ENCODE measurements at places on chromosomes 12 and 14. TPM values are rescaled to one million over a fixed set of nuclear protein-coding genes. Genes with fewer than 3 reads are reported as not detected.

Gene CLEC2A
- total RNA-seq: not detected

Gene RASAL1
- total RNA-seq: not detected

Gene KCNC2
- not detected for total RNA-seq

Gene OLR1
- total RNA-seq: 1.6 TPM

Gene EML5
- 0.75 TPM for total RNA-seq

DNA sequence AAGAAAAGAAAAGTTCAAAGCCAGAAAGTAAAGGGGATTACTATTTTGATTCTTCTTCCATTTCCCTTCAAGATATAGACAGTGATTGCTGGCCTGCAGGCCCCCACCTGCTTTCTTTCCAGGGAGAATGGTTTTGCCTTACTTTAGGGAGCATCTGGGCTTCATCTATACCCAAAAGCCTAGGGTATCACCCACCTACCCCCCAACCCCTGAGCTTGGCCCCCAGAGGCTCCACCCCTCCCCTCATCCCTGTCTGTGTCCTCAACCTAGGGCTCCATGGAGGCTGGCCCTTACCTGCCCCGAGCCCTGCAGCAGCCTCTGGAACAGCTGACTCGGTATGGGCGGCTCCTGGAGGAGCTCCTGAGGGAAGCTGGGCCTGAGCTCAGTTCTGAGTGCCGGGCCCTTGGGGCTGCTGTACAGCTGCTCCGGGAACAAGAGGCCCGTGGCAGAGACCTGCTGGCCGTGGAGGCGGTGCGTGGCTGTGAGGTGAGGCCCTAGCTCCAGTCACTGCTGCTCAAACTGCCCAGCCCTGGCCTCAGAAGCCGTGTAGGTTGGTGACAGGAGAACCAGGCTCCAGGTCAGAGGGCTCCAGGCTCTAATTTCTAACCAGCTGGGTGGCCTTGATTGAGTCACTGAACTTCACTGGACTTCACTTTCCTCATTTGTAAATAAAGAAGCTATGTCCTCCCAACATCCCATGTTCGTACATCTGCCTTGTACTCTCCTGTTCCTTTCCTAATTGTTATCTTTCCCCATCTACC, 13.6 kb downstream of the ARHGEF40 start:
- no peak for DNase-seq
- H3K27me3 ChIP-seq: no peaks in the 10 kb centered on the region
- peaks cover 78% of the 10 kb centered on the region for H3K36me3 ChIP-seq
- H3K27ac ChIP-seq: no peak overlapping the region
- peaks cover 13% of the 10 kb centered on the region for H3K4me1 ChIP-seq
- H3K4me3 ChIP-seq: no peak overlapping the region

GRCh38 chr14:95891742-95892141, 15.1 kb downstream of the TUNAR start:
- H3K4me3 ChIP-seq: no peak overlapping the region
- H3K27ac ChIP-seq: no peak overlapping the region
- H3K27me3 ChIP-seq: no peaks in the 10 kb centered on the region
- no peaks in the 10 kb centered on the region for H3K4me1 ChIP-seq

DNA sequence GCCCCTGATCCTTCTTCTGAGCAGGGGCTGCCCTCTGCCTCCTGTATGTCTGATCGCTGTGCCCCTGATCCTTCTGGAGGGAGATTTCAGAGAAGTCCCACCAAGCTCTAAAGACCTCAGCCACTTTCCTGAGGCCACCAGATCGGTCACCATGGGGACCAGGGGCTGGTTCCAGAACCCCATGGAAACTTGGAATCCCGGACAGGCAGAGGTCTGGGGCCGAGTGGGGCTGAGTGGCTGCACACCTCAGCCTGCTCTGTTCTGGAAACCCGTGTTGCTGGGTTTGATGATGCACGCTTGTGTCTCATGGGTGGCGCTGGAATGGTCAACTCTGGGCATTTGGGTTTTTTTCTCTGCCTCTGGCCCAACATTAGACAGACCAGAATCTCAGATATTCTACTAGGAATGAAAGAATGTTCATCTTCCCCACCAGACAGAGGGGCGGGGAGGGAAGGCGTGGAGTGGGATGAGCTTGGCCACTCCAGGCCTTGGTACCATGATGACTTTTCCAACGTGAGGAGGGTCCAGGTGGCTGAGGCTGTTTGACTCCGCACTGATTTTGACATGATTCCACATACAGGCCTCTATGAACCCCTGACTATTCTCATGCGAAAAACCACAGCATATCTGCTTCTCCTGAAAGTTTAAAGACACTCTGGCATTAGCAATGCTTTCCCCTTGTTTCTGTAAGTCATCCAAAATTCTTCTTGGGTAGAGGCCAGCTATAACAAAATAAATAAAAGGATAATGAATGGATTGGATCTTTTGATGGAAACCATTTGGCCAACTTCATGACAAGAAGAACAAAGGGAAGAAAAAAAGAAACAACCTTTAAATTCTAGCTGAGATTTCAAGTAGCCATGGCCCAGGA, 114.5 kb downstream of the ADGRD1 start:
- DNase-seq: no peak
- peaks cover 14% of the 10 kb centered on the region for H3K36me3 ChIP-seq
- peaks cover 41% of the 10 kb centered on the region for H3K4me1 ChIP-seq
- H3K4me3 ChIP-seq: no peak overlapping the region

GRCh38 chr12:55017416-55017925, 2.3 kb upstream of the NEUROD4 start:
- no peak overlapping the region for H3K27ac ChIP-seq
- H3K27me3 ChIP-seq: no peaks in the 10 kb centered on the region
- H3K36me3 ChIP-seq: no peaks in the 10 kb centered on the region
- no peak for DNase-seq
- H3K4me1 ChIP-seq: no peaks in the 10 kb centered on the region
- H3K4me3 ChIP-seq: no peak overlapping the region

DNA sequence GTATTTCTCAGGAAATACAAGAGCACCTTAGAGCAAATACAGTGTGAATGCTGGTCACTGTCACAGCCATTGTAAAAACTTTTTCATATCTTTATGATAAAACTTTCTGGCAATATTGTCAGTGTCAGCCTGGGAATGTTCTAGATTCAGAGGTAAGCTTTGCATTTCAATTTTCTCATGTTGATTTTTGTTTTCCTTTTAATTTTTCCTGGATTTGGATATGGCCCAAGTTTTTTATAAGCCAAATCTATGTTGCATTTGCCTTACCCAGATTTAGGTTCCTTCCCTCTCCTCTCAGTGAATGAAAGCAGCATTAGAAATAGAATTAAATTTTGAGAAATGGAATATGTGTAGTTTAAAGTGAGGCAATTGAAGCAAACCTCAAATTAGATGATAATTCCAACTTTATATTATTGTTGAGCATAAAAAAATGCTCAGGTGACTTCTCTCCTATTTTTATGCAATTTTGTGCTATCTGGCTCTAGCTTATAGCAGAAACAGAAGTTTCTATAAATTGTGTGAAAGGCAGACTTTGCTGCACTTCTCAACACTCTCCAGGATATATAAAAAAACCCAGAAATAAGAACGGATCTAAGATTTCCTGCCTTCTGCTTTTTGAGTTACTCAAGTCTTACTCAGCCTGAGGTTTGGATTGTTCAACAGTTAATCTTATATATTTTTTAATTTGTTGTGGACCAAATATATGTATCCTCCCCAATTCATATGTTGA, 368.2 kb upstream of the PRICKLE1 start:
- no peak overlapping the region for H3K4me3 ChIP-seq
- no peak overlapping the region for H3K27ac ChIP-seq
- no peaks in the 10 kb centered on the region for H3K4me1 ChIP-seq
- no peaks in the 10 kb centered on the region for H3K36me3 ChIP-seq
- no peaks in the 10 kb centered on the region for H3K27me3 ChIP-seq
- DNase-seq: no peak

GRCh38 chr14:100994082-100994481, 90.6 kb upstream of the RTL1 start:
- H3K27ac ChIP-seq: no peak overlapping the region
- no peak overlapping the region for H3K4me3 ChIP-seq
- H3K27me3 ChIP-seq: no peaks in the 10 kb centered on the region
- H3K4me1 ChIP-seq: no peaks in the 10 kb centered on the region

DNA sequence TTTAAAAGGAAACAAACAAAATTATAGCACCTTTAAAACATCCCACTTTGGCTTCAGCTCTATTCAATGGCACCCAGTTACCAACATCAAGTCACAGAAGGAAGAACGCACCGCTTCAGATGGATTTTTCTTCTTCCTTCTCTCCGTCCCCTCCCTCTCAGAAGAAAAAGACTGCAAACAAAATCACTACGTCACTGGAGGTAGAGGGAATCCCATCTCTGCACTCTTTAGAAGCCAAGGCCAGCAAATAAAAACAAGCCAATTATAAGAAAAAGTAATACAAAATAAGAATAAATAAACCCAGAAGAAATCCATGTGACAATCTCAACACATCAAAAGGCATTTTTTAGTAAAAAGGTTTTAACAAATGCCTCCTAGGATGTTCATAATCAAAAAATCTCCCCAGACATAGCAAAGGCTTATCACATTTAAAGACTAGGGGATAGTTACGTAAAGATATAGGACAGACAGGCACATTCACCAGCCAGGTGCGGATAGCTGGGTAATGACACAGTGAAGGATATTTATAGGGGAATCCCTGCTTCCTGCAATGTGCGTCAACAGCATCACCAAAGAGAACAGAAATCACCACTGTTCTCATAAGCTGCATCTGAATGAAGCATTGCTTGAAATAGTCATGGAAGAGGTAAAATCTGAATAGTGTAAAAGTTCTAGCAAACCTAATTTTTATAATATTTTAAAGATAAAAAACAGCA, 89.4 kb downstream of the R3HDM2 start:
- H3K4me3 ChIP-seq: no peak overlapping the region
- peaks cover 24% of the 10 kb centered on the region for H3K4me1 ChIP-seq
- no peak overlapping the region for H3K27ac ChIP-seq
- no peaks in the 10 kb centered on the region for H3K27me3 ChIP-seq
- no peak for DNase-seq
- no peaks in the 10 kb centered on the region for H3K36me3 ChIP-seq

GRCh38 chr12:64556231-64556630, 54.1 kb upstream of the RASSF3 start:
- no peaks in the 10 kb centered on the region for H3K27me3 ChIP-seq
- no peaks in the 10 kb centered on the region for H3K4me1 ChIP-seq
- no peak overlapping the region for H3K4me3 ChIP-seq
- no peak overlapping the region for H3K27ac ChIP-seq
- DNase-seq: no peak

DNA sequence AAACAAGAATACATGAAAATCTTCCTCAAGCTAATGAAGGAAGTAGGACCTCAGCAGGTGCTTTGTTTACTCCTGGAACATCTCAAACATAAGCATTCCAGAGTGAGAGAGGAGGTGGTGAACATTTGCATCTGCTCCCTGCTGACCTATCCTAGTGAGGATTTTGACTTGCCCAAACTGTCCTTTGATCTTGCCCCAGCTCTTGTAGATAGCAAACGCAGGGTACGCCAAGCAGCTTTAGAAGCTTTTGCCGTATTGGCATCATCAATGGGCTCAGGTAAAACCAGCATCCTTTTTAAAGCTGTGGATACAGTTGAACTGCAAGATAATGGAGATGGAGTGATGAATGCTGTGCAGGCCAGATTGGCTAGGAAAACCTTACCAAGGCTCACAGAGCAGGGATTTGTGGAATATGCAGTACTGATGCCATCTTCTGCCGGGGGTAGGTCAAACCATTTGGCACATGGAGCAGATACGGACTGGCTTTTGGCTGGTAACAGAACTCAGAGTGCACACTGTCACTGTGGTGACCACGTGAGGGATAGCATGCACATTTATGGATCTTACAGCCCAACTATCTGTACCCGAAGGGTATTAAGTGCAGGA, 1.9 kb downstream of the TOGARAM1 start:
- no peaks in the 10 kb centered on the region for H3K27me3 ChIP-seq
- H3K27ac ChIP-seq: peak overlapping the region; percentile 82
- H3K4me1 ChIP-seq: peaks cover 69% of the 10 kb centered on the region
- peak overlapping the region; percentile 87 for H3K4me3 ChIP-seq
- no peaks in the 10 kb centered on the region for H3K36me3 ChIP-seq
- no peak for DNase-seq

DNA sequence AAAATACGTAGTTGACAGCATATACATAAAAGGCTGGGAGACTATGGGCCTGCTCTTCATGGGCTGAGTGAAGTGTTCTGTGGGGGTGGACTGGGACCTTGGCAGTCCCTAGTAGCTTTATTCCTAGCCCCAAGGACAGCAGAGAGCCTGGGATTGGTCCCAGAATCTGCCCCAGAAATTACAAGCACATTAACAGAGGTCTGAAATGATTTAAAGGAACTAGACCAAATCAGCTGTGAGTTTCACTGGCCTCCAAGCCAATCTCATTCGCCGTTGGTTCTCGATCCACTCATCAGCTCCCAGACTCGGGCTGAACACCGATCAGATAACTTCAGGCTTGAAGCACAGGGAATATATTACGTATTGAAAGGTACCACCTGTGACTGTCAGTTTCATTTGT, 77.0 kb upstream of the PSMC1 start:
- H3K27ac ChIP-seq: peak overlapping the region; percentile 79
- H3K27me3 ChIP-seq: no peaks in the 10 kb centered on the region
- DNase-seq: no peak

GRCh38 chr12:105888696-105889095, 250.1 kb downstream of the NUAK1 start:
- no peak overlapping the region for H3K4me3 ChIP-seq
- no peaks in the 10 kb centered on the region for H3K36me3 ChIP-seq
- no peak overlapping the region for H3K27ac ChIP-seq
- no peaks in the 10 kb centered on the region for H3K27me3 ChIP-seq
- H3K4me1 ChIP-seq: no peaks in the 10 kb centered on the region

DNA sequence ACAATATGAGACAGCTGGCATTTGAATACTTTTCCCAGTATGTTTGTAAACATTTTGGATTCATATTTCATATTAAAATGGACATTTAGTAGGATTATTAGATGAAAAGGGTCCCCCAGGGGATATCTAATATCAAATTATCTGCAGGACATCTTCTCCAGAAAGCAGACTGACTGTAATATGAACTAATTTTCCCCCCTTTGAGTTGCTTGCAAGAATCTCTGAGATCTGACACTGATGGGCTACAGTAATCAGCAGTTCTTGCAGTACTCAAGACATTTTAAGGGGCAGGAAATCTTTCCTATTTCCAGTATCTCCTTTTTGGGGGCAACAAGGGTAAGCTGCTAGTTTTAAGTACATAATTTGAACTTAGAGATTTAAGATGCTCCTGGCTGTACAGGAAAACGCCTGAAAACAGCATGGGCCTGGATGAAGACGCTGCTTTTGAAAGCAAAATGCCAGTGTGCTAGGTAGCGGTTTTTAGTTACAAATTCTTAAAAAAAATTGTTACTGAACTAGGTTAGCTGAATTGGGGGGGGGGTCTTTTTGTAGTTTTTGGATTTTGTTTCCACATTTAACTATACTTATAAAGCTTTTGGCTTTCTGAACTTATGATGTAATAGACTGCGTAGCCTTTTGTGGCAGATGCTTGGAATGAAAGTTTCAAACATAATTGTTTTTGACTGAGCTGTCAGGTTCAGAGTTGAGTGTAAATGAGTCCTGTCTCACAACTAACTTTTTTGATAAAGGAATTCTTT, 2.2 kb downstream of the FRMD6 start:
- no peak for DNase-seq
- H3K27me3 ChIP-seq: no peaks in the 10 kb centered on the region
- H3K36me3 ChIP-seq: no peaks in the 10 kb centered on the region

- H3K27ac ChIP-seq: peak overlapping the region; percentile 97
- H3K36me3 ChIP-seq: peaks cover 39% of the 10 kb centered on the region
- no peaks in the 10 kb centered on the region for H3K4me1 ChIP-seq
- no peak overlapping the region for H3K4me3 ChIP-seq
- no peaks in the 10 kb centered on the region for H3K27me3 ChIP-seq
Measured at GRCh38 chr12:49019443-49020324, 1.1 kb upstream of the PRKAG1 start.

GRCh38 chr12:27002141-27002540, 12.0 kb downstream of the TM7SF3 start:
- DNase-seq: no peak
- H3K36me3 ChIP-seq: no peaks in the 10 kb centered on the region
- H3K27ac ChIP-seq: no peak overlapping the region
- no peaks in the 10 kb centered on the region for H3K4me1 ChIP-seq
- H3K27me3 ChIP-seq: no peaks in the 10 kb centered on the region

Measured in right atrium auricular region (tissue), 2 donors.